ENCODE measurements at places on chromosomes 2 and 18. TPM values are rescaled to one million over a fixed set of nuclear protein-coding genes. Genes with fewer than 3 reads are reported as not detected.
A peak's percentile ranks its signal among the peaks of the same experiment; 100 is the strongest.

DNA sequence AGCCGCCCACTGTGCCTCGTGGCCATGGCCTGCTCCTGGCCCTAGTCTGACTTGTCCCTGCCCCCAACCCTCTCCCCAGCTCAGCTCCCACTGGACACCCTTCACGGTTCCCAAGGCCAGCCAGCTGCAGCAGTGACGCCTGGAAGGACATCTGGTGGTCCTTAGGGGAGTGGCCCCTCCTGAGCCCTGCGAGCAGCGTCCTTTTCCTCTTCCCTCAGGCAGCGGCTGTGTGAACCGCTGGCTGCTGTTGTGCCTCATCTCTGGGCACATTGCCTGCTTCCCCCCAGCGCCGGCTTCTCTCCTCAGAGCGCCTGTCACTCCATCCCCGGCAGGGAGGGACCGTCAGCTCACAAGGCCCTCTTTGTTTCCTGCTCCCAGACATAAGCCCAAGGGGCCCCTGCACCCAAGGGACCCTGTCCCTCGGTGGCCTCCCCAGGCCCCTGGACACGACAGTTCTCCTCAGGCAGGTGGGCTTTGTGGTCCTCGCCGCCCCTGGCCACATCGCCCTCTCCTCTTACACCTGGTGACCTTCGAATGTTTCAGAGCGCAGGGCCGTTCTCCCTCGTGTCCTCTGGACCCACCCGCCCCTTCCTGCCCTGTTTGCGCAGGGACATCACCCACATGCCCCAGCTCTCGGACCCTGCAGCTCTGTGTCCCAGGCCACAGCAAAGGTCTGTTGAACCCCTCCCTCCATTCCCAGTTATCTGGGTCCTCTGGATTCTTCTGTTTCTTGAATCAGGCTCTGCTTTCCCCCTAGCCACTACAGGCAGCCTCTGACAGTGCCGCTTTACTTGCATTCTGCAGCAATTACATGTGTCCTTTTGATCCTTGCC is 35.8 kb downstream of the ANO7 start:
- no peak for DNase-seq

- DNase-seq, result no peak
Measured at GRCh38 chr2:100835006-100835659, 15.2 kb downstream of the NPAS2 start.

The L3MBTL4 gene
- 8.1 TPM for total RNA-seq

The POTEI gene
- total RNA-seq, result 0.17 TPM

The IL18RAP gene
- total RNA-seq, result 0.61 TPM

The C2orf42 gene
- total RNA-seq, result 5.3 TPM

DNA sequence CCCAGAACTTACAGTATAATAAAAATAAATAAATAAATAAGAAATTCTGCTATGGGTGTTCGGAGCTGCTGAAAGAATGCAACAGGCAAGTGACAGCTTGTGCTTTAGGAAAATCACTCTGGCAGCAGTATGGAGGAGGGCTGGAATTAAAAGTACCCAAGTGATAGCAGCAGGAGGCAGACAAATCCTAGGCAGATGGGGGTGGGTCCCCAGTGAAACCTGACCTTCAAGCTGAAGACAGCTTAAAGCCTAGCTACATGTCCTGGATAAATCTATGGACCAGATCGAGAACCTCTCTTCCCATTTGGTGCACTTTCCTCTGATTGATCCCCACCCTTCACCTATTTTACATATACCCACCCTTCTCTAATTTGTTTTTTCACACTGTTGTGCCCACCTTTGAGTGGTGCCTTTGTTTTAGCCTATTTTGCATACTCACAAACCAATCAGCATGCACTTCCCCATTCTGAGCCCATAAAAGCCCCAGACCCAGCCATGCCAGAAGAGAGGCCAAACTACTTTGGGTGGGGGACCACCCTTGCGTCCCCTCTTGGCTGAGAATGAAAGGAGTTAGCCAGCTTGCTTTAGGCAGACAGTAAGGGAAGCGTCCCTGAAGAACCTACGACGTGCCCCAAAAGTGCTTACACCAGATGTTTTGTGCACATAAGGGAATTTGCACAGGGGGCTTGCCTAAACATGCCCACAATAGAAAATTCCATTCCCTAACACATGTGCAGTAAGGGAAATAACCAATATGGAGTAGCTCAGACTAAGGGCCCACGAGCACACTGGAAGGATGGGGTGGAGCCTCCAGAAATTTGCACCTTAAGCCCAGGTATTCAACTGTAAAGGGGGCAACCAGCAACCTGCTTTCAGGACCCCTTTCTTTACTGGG is 3.0 kb downstream of the METTL8 start:
- DNase-seq, result no peak

The TLK1 gene
- total RNA-seq, result 33.3 TPM

The PTMA gene
- total RNA-seq, result 514 TPM

GRCh38 chr18:1011349-1011748 is 106.7 kb downstream of the ADCYAP1 start:
- no peak for DNase-seq

The TGFA gene
- total RNA-seq, result 5.1 TPM

- DNase-seq, result no peak
Measured at GRCh38 chr2:43402452-43402937, 176.1 kb upstream of the ZFP36L2 start.

GRCh38 chr2:123566291-123566946 is 458.7 kb upstream of the CNTNAP5 start:
- no peak for DNase-seq

GRCh38 chr2:47785986-47786385 is 3.0 kb downstream of the MSH6 start:
- DNase-seq, result no peak

The DOK6 gene
- total RNA-seq, result 0.19 TPM

- no peak for DNase-seq
Measured at GRCh38 chr2:75224636-75225094, 25.3 kb upstream of the TACR1 start.

- DNase-seq, result no peak
Measured at GRCh38 chr2:41914936-41915335, 132.9 kb upstream of the PKDCC start.

DNA sequence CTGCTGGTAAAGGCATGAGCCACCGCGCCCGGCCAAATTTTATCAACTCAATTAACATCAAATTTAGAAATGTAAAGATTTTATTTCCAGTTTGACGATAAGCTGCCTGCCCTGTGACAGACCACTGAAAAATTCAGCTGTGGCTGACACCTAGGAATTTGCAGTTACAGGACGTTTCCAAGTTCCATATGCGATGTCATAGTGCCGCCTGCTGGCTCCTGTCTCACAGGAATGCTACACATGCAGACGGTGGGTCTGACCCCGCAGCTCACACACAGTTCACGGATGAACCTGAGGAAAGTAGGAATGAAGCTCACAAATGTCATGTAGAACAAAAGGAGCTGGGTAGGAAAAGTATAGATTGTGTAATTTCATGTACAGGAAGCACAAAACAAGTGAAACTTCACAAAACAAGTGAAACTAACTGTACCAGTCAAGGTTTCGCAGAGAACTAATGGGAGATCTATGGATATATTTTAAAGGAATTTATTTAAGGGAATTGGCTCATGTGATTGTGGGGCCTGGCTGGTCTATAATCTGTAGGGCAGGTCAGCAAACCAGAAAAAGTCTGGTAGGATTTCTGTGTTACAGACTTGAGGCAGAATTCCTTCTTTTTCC is 13.2 kb upstream of the SEH1L start:
- peak; percentile 86 for DNase-seq

- DNase-seq, result no peak
Measured at GRCh38 chr2:101826716-101827115, 129.2 kb downstream of the MAP4K4 start.

The MOB4 gene
- total RNA-seq, result 4.6 TPM

DNA sequence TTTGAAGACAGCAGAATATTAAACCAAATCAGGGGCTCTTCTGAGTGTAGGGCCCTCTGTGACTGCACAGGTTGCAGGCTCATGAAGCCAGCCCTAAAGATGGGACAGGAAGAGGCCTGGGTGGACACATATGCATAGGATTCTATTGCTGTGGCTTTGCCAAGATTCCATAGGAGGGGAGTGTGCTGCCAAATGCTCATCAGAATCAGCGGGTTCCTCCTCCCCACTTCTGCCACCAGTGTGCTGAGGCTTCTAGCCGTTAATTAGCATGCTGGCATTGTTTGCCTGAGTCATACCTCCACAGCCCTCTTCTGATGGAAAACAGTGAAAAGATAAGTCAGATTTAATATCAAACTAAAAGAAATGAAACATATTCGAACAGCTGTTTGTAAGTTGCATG is 103.9 kb upstream of the TMEFF2 start:
- no peak for DNase-seq

- no peak for DNase-seq
Measured at GRCh38 chr2:235848055-235848454, 320.1 kb downstream of the GBX2 start.

DNA sequence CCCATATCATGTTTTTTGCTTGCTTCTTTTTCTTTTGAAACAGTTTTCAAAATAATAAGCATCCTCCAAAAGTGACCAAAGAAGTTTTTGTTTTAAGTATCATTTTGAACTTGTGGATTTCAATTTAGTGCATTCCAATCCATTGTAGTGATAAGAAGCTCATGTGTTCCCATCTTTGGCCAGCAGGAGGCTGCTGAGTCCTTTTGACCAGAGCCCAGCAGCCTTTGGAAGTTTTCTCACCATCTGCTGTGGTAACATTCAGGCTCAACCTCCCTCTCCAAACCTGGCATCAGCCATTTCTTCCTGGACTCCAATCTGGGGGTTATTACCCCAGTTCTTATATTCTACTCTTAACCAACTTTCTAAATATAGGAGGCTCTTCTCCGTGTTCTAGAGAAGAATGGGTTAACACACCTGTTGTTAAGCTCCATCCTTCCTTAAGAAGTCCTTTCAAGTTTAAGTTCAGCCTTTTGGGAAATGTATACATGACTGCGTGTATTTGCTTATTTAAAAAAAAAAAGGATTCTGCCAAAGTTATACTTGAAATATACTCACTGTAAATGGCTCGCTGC is 39.0 kb upstream of the MAL start:
- DNase-seq, result no peak

The SEMA4F gene
- total RNA-seq, result 5.9 TPM

The SP5 gene
- total RNA-seq, result 2.1 TPM

- DNase-seq, result no peak
Measured at GRCh38 chr18:22739061-22739642, 194.0 kb upstream of the RBBP8 start.

DNA sequence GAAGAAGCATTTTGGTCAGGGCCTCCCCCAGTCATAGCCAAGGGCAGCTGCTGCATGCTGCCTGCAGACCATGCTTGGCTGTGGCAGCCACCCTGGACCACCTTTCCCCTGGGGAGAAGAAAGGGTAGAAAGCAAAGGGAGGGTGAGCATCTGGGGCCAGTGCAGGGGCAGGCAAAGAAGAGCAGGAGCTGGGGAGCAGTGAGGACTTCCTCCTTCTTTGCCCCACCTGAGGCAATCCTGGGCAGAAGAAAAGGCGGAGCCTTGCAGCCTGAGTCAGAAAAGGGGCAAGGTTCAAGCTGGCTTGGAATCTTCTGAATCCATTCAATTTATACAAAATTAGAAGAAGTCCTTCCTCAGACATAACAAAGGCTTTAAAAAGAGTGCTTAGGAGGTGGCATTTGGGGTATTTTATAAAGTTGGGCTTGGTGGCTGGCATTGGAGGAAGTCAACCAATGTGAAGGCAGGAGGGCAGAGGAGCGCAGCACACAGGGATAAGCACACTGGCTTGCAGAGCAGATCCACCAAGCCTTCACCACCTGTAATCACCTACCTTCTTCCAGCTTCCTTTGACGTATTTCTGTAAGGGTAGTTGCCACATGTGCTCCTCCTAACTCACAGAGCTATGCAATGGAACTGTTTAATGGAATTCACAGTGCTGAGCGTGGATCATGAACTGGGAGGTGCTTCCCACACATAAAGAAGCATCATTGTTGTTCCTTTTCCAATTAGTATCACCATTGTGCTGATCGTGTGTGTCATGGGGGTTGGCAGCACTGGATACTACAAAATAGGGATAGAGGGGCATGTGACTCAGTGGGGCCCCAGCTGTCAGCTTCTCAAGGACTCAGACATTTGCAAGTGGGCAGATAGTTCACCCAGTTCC is 154.4 kb upstream of the EPAS1 start:
- DNase-seq, result no peak

- DNase-seq, result no peak
Measured at GRCh38 chr2:28128281-28128950, 237.9 kb downstream of the BABAM2 start.

The RIOK3 gene
- 21.9 TPM for total RNA-seq

The GULP1 gene
- 35.7 TPM for total RNA-seq

The FKBP7 gene
- total RNA-seq, result 2.8 TPM

The ASPRV1 gene
- total RNA-seq, result 0.12 TPM

GRCh38 chr2:124756048-124756447 is 731.0 kb downstream of the CNTNAP5 start:
- no peak for DNase-seq

DNA sequence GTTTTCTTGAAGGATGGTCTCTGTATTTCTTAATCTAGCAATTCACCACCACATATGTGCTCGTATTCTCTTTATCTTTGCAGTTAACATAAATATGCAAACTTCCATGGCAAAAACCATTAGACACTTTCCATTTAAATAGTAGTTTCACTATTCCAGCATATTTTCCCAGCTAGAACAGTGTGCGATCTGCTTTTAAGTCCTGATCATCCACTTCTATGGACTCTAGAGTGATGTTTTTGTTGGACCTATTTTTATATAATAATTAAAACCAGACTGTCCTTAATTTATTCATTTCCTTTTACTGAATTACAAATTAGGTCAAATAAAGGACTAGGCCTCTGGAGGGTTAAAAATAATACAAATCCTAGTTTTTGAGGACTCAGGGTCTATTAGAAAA is 418.4 kb upstream of the TRIB2 start:
- no peak for DNase-seq

GRCh38 chr18:40120356-40120755 is 1834.7 kb upstream of the PIK3C3 start:
- no peak for DNase-seq

GRCh38 chr2:105301646-105302045 is 27.9 kb downstream of the TGFBRAP1 start:
- no peak for DNase-seq

GRCh38 chr2:73070643-73071359 is 711 bp downstream of the SFXN5 start:
- peak; percentile 43 for DNase-seq

- DNase-seq, result no peak
Measured at GRCh38 chr18:48021273-48021914, 90.9 kb upstream of the SMAD2 start.

The PAX8 gene
- total RNA-seq, result 0.35 TPM

The LMAN2L gene
- total RNA-seq, result 6.8 TPM

- DNase-seq, result no peak
Measured at GRCh38 chr2:3523551-3524041, 4.3 kb upstream of the ADI1 start.

GRCh38 chr2:42504364-42505230 is 10.8 kb upstream of the KCNG3 start:
- DNase-seq, result no peak

GRCh38 chr2:239704737-239705136 is 303.9 kb upstream of the HDAC4 start:
- no peak for DNase-seq

The SLC38A11 gene
- total RNA-seq, result 0.88 TPM

The EGR4 gene
- not detected for total RNA-seq

All from pancreas (tissue), 10 donors.